Inflammatory macrophage treated with lipopolysaccharide for 4 hours (primary cell): ENCODE measurements at places on chromosomes 2 and 18.

DNA sequence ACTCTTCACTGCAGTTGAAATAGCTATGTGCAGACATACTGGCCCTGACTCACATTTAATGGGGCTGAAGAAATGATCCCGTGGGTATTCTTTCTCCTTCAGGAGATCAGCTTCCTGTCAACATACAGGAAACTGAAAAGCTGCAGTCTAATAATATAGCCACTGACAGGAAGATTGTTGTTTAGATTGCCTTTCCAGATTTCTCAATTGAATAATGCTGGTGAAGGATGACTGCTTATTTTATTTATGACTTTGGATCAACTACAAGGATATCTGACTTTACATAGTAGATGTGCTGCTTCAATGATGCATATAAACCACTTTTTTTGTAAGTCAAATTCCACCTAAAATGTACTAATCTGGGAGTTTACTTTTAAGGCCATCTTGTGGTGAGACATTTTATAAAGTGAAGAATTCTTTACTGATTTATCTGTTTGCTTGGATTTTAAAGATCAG, 93.4 kb upstream of the MAP4K3 start:
- peak; percentile 57 for DNase-seq

DNA sequence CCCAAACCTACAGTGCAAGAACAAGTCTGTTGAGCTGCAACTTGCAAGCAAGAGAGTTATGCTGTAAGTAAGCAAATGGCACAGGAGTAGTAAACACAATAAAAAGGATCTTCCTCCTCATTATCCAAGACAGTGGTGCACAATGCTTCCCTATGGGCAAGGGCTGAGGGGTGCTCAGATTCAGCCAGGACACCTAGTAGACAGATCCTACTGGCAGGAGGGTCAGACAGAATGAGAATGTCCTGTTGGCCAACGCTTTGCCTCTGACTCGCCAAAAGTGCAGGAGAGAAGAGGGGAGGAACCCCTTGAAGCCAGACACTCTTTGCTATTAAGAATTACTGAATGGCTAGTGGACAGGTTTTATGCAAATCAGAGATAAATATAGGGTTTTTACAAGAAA, 280.4 kb upstream of the SESTD1 start:
- DNase-seq: no peak

DNA sequence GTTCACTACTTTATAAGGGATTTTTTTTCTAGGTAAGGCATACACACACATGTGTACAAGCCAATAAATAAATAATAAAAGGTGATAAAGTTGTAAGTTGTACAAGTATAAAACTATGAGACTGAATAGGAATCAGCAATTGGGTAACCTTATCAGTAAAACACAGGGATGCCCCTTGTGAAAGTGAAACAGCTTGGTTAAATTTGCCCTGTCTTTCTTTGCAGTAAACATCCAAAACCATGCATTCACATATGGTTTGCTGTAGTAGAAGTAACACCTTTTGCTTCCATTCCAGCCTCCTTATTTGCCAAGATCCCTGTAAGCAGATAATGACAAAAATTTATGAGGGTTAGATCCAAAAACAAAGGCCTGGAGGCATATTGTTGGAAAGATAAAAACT, 44.3 kb upstream of the NEUROD1 start:
- no peak for DNase-seq

DNA sequence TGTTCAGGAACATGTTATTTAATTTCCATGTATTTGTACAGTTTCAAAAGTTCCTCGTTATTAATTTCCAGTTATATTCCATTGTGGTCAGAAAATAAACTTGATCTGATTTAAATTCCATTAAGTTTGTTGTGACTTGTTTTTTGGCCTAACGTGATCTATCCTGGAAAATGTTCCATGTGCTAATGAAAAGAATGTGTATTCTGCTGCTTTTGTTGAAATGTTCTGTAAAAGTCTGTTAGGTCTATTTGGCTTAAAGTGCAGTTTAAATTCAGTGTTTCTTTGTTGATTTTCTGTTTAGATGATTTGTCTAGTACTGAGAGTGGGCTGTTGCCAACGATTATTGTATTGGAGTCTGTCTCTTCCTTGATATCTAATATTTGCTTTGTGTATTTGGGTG, 148.0 kb downstream of the UBR3 start:
- DNase-seq: no peak

- no peak for DNase-seq
These were observed 645 bp downstream of the KCTD18 start for GRCh38 chr2:200509235-200509611.

DNA sequence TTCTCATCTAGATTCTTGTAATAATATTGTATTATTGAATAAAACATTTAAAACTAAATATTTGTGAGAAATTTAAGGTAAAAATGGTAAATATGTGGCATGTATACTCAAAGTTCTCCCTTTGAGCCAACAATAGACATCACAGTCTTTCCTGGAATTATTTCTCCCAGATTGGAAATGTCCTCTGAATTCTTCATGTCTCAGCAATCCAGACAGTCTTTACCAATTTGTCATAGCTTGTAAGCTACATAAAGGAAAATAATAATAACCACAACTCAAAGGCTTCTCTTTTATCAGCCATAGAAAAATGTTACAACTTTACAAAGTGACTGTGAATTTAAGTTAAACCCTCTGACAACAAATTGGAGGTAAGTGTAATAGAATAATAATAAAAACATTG, 784.9 kb downstream of the EPHA4 start:
- DNase-seq: no peak
